ENCODE measurements at places on chromosomes 5 and 9. TPM values are rescaled to one million over a fixed set of nuclear protein-coding genes. Genes with fewer than 3 reads are reported as not detected.

DNA sequence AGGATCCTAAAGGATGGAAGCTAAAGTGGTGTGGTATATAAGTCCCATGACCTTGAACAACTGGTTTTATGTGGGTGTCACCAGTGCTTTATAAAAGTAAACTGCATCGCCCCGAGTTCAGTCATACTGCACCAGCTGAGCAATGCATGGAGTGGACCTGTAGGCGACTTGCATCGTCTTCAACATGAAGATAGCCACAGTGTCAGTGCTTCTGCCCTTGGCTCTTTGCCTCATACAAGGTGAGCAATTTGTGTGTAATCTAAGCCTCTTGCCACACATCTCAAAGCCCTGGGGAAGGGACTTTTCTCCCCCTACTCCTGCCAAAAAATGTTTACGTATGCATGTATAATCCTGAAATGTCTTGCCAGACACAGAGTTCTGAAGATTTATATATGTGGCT, at the start of gene SPINK5:
SPINK5 (plus strand) TSS at position 120 of the 400 bp plus-strand sequence; CDS start at position 185, 65 bp downstream.
- no peak for DNase-seq

DNA sequence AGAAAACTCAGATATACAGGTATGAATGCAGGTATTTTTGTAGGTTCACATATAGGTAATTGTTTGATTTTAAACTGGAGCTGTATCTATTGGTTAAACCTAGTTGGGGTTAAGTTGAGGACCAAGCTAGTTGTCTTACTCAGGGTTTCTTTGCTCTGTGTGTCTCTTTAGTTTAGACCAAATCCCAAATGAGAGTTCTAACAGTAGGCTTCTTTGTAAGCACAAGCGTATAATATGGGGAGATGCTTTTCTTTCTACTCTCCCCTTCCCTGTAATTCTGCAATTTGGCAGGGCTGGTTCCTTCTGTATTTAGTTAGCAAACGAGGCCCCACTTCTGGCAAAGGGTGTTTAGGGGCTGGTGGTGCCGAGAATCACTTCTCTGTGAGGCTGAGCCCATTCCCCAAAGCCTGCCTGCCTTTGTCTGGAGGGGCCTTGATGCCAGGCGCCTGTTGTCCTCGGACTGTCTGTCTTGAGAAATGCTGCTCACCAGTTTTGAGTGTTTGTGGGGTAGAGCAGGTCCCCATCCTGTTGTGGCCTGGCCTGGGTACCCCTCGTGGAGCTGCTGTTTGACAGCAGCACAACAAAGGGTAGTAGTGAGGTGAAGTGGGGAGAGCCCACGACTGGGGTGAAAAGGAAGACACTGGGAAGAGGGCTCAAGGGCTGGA, 259.3 kb downstream of the FANCC start:
- DNase-seq, result no peak

- peak; percentile 45 for DNase-seq
Observed at GRCh38 chr9:136613824-136614371, 48.8 kb upstream of the EGFL7 start.

- DNase-seq, result no peak
Observed at GRCh38 chr9:112288029-112288428, 45.4 kb downstream of the PTBP3 start.

- DNase-seq, result no peak
Observed at GRCh38 chr5:1166370-1166769, 35.0 kb upstream of the SLC6A19 start.

DNA sequence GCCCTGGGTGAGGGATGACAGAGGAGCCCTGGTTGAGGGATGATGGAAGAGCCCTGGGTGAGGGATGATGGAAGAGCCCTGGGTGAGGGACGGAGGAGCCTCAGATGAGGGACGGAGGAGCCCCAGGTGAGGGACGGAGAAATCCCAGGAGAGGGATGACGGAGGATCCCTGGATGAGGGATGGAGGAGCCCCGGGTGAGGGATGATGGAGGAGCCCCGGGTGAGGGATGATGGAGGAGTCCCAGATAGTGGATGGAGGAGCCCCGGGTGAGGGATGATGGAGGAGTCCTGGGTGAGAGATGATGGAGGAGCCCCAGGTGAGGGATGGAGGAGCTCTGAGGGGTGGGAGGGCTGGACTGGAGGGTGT, 10.9 kb downstream of the PHF2 start:
- DNase-seq, result no peak

- no peak for DNase-seq
Observed at GRCh38 chr9:104842698-104843097, 78.8 kb downstream of the NIPSNAP3B start.

GRCh38 chr5:59034498-59035186, 451.8 kb downstream of the RAB3C start:
- peak; percentile 64 for DNase-seq

DNA sequence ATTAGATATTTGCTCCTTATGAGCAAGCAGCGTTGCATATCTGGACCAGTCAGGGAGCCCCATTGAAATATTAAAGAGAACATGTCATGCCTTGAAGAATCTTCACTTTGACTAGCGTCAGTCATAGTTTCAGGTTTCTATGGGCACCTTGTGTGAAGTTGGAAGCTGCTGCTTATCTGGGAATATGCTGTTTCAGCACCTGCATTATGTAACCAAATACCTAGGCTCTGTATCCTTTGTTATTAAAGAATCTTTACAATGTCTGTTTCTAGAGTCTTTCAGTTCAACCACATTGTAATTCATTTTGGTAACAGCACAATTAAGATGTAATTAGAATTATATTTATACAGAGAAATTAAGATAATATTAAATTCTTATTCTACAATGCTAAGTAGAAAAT, 818.8 kb upstream of the TYRP1 start:
- DNase-seq, result no peak

DNA sequence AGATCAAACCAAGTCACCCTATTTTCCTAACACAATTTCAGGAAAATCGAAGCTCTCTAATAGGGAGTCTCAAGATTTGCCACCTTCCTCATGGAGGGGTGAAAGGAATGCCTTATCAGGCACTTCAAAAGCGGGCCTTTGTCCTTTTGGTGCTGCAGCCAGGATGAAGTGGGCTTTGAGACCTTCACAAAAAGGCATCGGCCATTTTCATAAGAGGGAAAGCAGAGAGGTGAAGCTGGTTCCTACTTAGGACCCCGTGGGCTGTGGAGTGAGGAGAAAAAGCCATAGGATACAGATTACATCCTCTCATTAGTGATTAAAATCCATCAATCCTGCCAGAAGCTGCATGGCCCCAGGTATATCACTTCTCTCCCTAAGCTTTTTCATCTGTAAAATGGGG, 859 bp downstream of the CDKN2AIPNL start:
- DNase-seq, result no peak

The CCDC171 gene
- 0.98 TPM for total RNA-seq

The LEAP2 gene
- 0.17 TPM for total RNA-seq

The CDKN2B-AS1 gene
- total RNA-seq, result 2.2 TPM

The MAMDC4 gene
- total RNA-seq, result 5.1 TPM

Measured in dermis blood vessel endothelial cell (primary cell).